CD4-positive, alpha-beta T cell treated with Interleukin-6 at 100 ng/mL for 8 hours (primary cell): ENCODE measurements at places on chromosomes 12 and 14.
A peak's percentile ranks its signal among the peaks of the same experiment; 100 is the strongest.

DNA sequence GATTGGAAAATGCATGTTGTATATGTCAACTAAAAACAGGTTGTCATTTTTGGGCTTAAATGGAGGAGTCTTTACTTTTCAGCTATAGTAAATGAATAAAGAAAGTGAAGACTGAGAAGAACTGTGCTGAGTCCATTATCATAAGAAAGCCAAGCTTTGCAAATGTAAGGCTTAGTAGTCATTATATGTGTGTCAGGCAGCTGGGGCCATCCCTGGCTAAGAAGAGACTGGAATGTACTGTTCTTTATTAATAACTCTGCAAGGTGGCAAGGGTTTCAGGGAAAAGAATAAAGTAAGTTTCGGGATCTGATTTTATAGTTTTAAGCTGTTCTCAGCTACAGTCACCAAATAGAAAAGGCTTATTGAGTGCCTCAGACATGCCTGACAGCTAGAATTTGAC is 48.7 kb downstream of the SRGAP1 start:
- no peak for DNase-seq

GRCh38 chr12:104501660-104502059 is 44.9 kb downstream of the CHST11 start:
- no peak for DNase-seq

DNA sequence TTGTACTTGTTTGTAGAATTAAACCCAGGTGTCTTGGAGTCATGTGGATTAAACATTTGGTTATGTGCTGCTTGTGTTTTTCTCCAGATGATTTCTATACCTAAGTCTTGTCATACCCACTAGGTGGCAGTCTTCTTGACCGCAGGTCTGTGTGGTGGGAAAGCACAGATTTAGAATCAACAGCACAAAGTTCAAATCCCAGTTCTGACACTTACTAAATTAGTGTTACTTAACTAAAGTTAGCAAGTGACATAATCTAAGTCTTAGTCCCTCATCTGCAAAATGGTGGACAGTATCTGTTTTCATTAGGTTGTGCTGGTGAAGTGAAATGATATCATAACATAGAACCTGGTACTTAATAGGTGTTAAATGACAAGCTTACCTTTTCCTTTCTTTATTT is 151.0 kb upstream of the ARHGAP5 start:
- DNase-seq, result peak; percentile 51

GRCh38 chr14:75234173-75235115 is 44.2 kb upstream of the FOS start:
- DNase-seq, result no peak

DNA sequence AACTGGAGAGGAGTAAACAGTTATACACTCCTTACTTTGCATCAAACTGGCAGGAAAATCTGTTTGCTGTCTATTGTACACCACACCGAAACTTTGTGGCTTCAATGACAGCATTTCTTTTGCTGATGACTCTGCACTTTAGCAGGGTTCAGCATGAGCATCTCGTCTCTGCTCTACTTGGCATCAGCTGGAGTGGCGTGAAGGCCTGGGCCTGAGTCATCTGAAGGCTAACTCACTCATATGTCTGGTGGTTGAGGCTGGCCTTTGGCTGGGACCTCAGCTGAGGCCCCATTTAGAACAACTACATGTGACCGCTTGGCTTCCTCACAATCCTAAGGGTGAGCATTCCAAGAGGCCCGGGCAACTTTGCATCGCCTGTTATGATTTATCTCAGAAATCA is 28.7 kb upstream of the REP15 start:
- DNase-seq, result no peak

DNA sequence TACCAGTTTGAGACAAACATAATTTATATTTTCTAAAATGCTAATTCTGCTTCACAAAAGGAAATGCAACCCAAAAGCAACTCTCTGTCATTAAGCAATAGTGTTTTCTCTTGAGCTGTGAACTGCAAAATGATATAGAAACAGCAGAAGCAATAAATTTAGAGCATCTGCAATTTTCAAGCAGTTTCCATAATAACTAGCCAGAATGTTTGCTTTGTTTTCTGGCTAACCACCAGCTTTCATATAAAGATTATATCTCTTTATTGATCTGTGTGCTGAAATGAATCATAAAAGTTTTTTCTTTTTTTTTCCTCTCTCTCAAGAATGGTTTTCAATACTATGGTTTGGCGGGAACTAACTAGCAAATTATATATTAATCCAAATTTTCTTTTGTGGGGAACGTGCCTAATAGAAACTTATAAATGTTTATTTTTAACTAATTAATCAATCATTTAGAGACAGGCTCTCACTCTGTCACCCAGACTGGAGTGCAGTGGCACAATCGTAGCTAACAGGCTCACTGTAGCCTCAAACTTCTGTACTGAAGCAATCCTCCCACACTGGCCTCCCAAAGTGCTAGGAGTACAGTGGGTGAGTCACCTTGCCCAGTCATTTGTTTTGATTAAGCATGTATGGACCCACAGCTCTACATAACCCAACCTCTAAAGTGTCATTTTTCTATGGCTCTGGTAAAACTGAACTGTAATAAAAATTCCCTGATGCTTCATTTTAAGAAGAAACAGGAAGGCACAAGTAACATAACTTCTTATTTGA is 830.1 kb upstream of the MGAT4C start:
- no peak for DNase-seq

DNA sequence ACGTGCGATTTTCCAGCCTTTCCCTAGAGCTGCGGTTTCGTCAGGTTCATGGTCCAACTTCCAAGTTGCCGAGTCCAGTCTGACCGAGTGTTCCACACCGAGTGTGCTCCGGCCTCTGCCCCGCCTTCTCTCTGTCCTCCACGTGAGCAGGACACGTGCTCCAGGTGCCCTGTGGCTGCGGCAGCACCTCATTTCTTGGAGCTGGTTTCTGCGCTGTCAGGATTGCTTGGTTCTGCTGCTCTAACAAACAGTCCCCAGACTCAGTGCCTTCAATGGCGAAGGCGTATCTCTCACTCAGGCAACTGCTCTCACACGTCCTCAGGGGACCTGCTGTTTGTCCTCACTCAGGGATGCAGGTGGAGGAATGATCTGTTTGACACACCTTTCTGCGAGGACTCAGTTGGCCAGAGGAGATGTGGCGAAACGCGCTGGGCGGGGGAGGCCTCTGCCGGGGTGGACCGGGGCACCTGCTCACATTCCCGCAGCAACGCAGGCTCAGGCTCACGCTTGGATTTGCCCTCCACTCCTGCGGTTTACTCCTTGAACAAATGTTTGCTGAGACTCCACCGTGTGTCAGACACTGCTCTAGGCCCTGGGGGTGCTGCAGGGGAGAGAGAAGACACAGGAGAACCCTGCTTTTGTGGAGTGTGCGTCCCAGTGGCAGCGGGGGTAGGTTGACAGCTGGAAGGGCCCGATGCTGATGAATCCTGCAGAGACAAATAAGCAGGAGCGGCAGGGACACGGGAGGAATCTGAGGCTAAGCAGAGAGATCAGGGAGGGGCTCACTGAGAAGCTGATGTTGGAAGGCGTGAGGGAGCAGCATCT is 63.4 kb upstream of the FBRSL1 start:
- no peak for DNase-seq

GRCh38 chr12:128583453-128583852 is 240.3 kb downstream of the SLC15A4 start:
- no peak for DNase-seq

DNA sequence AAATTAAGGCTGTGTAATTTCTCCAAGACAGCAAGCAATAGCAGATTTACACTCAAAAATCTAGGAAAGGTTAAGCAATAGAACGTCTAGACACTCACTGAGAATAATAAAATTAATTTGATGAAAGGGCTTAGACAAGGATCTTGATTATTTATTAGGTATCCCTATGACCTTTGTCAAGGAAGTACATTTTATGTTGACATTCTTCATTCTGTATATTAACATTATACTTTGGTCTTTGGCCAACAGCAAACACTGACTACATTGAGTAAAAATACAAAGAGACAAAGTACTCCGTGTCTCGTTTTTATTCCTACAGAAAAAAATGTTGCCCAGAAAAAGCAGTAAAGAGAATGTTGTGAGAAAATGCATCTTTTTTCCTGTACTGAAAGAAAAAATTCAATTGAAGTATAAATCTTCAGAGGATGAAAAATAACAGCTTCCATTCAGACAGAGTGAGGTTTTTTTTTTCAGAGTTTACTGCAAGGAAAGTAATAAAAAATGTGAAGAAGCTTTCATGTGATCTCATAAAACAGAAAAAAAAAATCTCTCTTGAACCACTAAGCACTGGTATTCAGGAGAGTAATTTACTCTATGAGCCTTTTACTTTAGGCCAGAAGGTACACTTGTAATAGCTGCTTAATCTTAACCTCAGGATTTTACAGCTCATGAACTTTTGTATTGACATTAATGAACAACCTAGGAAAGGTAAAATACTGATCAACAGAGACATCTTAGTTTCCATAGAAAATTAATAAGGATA is 605.0 kb downstream of the FSCB start:
- no peak for DNase-seq

- no peak for DNase-seq
Measured at GRCh38 chr12:2138871-2139308, 86.1 kb downstream of the CACNA1C start.

- DNase-seq, result peak; percentile 73
Measured at GRCh38 chr14:61452452-61452851, 131.1 kb downstream of the PRKCH start.

- no peak for DNase-seq
Measured at GRCh38 chr12:11916771-11917170, 154.0 kb upstream of the BCL2L14 start.

GRCh38 chr12:5309654-5310053 is 122.3 kb upstream of the NTF3 start:
- DNase-seq, result no peak

- DNase-seq, result no peak
Measured at GRCh38 chr12:79858518-79858917, 76.4 kb downstream of the PPP1R12A start.

DNA sequence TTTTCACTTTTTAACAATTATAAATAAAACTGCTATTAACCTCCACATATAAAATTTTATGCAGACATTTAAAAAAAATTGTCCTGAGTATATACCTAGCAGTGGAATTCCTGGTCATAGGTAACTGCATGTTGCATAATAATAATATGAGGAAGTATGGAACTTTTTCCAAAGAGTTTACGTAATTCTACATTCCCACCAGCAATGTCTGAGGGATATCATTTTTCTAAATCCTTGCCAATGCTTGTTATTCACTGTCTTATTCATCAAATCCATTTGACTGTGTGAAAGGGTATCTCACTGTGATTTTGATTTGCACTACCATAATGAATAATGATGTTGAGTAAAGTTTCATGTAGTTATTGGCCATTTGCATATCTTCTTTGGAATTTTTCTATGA is 393.8 kb downstream of the LRFN5 start:
- no peak for DNase-seq

DNA sequence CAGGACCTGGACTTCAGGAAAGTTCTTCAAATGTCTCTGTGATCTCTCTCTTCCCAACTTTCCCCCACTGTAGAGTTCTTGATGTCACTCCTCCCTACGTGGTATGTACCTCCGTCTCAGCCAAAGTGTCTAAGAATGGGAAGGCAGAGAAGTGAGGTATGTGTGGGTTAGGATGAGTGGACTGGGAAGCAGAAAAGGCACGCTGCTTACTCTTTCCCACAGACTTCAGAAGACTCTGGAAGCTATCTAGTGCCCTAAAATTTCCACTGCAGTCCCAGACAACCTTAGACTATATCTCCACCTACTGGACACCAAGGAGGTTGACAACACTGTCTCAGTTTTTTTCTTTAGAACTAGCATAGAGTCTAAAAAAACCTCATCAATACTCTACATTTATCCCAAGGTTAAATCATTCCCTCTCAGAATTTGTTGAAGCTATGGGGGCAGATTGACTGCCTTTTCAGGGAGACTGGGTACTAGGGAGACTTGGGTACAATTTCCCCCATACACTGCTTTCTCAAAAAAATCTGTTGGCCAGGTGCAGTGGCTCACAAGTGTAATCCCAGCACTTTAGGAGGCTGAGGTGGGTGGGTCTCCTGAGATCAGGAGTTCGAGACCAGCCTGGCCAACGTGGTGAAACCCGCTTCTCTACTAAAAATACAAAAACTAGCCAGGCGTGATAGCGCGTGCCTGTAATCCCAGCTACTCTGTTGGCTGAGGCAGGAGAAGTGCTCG is 20.6 kb upstream of the ITGA5 start:
- DNase-seq, result peak; percentile 47

GRCh38 chr14:40414386-40414785 is 982.2 kb upstream of the FBXO33 start:
- DNase-seq, result no peak

GRCh38 chr12:104063712-104064030 is 660 bp upstream of the HCFC2 start:
- no peak for DNase-seq

- DNase-seq, result no peak
Measured at GRCh38 chr12:101238306-101238705, 28.3 kb upstream of the SLC5A8 start.

DNA sequence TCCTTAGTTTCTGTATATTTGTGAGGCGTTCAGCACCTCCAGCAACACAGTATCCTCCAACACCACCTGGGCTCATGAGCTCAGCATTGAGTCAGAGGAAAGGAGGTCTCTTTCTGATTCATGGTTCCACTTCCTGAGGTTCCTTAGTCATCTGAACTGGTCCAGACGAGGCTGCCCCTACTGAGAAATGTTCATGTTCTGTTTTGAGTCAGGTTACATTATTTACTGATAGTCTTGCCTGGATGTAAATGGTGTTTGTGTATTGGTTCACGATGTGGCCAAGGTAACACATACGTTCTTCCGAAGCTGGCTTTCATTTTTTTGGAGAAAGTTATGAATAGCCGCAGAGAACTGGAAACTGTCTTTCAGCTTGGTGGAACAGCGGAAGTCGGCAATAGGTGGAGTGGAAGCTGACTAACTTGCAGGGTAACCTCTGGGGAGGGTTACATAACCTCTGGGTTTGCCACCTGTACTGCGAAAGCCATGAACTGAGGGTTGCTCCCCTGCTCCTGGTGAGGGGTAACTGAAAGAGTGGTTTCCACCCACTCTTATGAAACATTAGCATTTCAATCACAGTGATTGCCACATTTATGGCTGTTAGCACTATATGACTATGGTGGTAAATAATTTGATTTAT is 42.2 kb upstream of the MANSC4 start:
- peak; percentile 61 for DNase-seq

GRCh38 chr12:53287741-53288216 is 7.6 kb upstream of the PFDN5 start:
- DNase-seq, result peak; percentile 79

- no peak for DNase-seq
Measured at GRCh38 chr12:89695830-89696229, 12.8 kb downstream of the ATP2B1 start.

- DNase-seq, result no peak
Measured at GRCh38 chr12:118842866-118843265, 138.5 kb upstream of the SRRM4 start.

- no peak for DNase-seq
Measured at GRCh38 chr12:58513301-58513834, 406.9 kb downstream of the LRIG3 start.
